ENCODE measurements at places on chromosomes 11 and 22.

DNA sequence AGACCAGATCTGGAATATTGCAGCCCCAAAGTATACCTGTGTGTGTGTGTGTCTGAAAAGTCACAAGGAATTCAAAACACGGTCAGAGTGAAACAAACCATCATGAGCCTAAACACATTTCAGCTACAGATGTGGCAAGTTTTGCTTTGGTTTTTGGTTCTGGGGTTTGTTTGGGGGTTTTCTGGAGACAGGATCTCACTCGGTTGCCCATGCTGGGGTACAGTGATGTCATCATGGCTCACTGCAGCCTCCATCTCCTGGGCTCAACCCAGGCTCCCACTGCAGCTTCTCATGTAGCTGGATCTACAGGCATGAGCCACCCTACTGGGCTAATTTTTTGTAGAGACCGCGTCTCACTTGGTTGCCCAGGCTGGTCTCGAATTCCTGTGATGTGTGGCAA lies 41.4 kb upstream of the PHF21A start:
- no peak for DNase-seq

- no peak for DNase-seq
Observed at GRCh38 chr11:33778675-33779074, 4.4 kb upstream of the FBXO3 start.

GRCh38 chr11:45285930-45286632 lies at the start of gene SYT13:
Gene SYT13 (minus strand): TSS chr11:45286341. CDS start chr11:45286207, 134 bp downstream.
- DNase-seq: no peak

DNA sequence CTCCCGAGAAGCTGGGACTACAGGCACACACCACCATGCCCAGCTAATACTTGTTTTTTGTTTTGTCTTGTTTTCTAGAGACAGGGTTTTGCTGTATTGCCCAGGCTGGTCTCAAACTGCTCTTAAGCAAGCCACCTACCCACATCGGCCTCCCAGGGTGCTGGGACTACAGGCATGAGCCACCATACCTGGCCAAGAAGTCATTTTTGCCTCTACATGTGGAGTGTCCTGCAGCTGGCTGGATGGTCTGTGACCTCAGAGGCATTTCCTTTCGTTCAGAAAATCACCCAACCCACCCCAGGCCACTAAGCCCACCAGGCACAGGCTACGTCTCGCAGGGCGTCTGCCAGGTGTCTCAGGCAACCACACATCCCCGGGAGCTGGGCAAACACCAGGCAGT lies 12.8 kb downstream of the SHANK2 start:
- DNase-seq: no peak

DNA sequence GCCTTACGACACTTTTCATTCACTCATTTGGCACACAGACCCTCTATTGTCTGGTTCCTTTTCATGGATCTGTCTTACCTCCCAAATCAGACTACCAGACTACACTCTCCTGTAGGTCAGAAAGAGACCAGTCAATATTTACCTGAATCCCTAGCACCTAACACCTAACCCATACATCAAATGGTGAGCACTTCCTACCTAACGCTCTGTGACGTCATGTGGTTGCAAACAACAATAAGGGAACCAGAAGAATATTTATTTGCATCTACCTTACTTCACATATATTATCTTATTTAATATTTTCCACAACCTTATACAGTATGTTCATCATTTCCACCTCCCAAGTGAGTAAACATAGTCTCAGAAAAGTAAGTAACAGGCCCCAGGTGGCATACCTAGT lies 323.4 kb downstream of the SOX6 start:
- no peak for DNase-seq

GRCh38 chr11:47775240-47775869 lies 8.2 kb upstream of the FNBP4 start:
- DNase-seq: no peak

DNA sequence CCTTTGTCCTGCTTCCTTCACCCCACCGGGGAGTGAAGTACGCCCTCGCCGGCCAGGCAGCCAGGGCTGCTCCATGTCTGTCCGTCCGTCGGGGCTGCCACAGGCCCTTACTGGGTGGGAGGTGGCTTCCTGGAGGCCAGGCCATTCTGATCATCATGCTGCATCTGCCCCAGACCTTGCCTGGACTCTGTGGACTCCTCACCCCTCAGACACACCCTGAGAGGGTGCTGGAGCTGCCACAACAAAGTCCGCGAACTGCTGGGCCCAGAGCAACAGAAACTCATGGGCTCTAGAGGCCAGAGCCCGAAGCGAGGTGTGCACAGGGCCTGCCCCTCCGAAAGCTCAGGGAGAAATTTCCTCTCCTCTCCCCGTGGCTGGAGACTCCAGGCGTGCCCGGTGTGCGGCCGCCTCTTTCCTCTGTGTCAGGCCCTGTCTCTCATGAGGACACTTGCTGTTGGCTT lies 124.2 kb downstream of the KCNQ1OT1 start:
- DNase-seq: no peak
